ENCODE measurements at places on chromosomes 5 and 9. TPM values are rescaled to one million over a fixed set of nuclear protein-coding genes. Genes with fewer than 3 reads are reported as not detected.

Gene RANBP3L
- total RNA-seq = 1.7 TPM

- peak overlapping the region; percentile 92 for H3K4me3 ChIP-seq
- H3K27ac ChIP-seq = peak overlapping the region; percentile 92
- no peaks in the 10 kb centered on the region for H3K27me3 ChIP-seq
- no peak for DNase-seq
These were observed 1.6 kb downstream of the MGAT4B start for GRCh38 chr5:179805070-179805528.

DNA sequence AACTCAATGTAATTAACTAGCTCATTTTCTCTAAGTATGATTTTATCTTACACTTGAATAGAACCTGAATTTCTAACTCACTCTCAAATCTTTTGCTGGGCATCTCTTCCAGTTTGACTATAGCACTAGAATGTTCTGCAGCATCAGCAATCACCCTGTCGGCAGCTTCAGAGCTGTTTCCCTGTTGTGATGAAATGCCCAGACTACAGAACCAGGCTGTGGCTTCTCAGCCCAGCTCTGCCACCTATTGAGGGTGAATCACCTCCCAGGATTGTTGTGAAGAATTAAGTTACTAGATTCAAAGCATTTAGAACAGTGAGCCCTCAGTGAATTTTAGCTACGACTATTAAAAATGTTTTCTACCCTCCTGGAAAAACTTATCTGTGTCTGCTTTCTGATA lies 90.4 kb upstream of the ANKRD55 start:
- H3K4me3 ChIP-seq = no peak overlapping the region
- no peak for DNase-seq
- H3K27me3 ChIP-seq = no peaks in the 10 kb centered on the region
- no peaks in the 10 kb centered on the region for H3K4me1 ChIP-seq
- H3K36me3 ChIP-seq = no peaks in the 10 kb centered on the region

Gene EGR1
- 73.0 TPM for total RNA-seq

- no peak for DNase-seq
- no peaks in the 10 kb centered on the region for H3K36me3 ChIP-seq
- H3K4me1 ChIP-seq = no peaks in the 10 kb centered on the region
- H3K27ac ChIP-seq = no peak overlapping the region
- H3K4me3 ChIP-seq = no peak overlapping the region
These were observed 6.7 kb upstream of the MTMR12 start for GRCh38 chr5:32319392-32319791.

Gene SH3TC2
- total RNA-seq = 13.1 TPM

- no peak for DNase-seq
- no peak overlapping the region for H3K4me3 ChIP-seq
- H3K27ac ChIP-seq = no peak overlapping the region
- no peaks in the 10 kb centered on the region for H3K36me3 ChIP-seq
These were observed 673.0 kb downstream of the ELAVL2 start for GRCh38 chr9:23153058-23153457.

Gene FAXDC2
- total RNA-seq = 24.6 TPM

DNA sequence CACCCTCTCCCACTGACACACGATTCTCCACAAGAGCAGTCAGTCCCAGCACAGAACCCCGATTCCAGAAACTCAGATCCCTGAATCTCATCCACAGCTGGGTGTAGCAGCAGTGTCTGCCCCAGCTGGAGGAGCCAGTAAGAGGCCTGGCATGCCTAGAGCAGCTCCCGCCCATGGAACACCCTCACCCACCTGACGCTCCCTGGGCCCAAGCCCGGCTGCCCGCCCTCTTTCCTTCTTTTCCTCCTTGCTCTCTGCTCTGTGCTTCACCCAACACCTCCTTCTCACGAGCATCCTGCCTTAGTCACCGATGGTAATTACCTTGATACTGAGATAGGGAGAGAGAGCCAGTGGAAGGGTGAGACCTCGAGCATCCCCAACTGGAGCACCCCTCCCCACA lies 8.7 kb downstream of the PCDH1 start:
- H3K36me3 ChIP-seq = peaks cover 16% of the 10 kb centered on the region
- no peak overlapping the region for H3K27ac ChIP-seq
- H3K4me1 ChIP-seq = no peaks in the 10 kb centered on the region
- DNase-seq = no peak

Gene RPP25L
- total RNA-seq = 49.2 TPM

DNA sequence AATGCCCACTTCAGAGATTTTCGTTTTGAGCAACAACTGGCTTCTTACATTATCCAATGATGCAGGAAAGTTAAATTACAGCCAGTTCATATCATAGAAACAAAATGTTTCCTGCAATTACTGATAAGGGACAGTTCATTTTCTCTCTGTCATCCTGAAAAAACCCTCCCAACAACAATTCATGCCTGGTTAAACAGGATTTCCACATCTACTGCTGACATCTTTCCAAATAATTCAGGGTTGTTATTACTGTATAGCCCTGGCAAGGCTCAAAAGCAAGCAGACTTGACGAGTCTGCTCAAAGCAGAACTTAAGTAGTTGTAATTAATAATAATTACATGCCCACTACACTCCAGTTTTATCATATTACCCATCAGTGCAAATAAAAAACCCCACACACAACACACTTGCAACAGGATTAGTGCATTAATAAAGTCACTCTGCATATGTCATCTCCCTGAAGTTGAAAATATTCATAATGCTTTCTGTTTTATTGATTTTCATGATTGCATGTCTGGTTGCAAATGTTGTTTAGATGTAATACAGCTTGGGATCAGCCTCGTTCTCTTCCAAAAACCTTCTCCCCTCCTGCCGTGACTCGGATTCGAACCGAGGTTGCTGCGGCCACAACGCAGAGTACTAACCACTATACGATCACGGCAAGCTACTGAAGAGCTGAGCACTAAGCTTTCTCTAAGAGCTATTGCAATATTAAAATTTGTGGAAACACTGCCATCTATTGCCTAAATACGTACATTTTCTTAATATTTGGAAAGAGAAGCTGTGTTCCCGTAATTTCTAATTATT lies 119.6 kb upstream of the NFIB start:
- DNase-seq = no peak
- H3K36me3 ChIP-seq = no peaks in the 10 kb centered on the region
- H3K4me1 ChIP-seq = no peaks in the 10 kb centered on the region
- H3K27ac ChIP-seq = peak overlapping the region; percentile 27

Gene ALDOB
- total RNA-seq = 0.85 TPM

- H3K27ac ChIP-seq = no peak overlapping the region
- DNase-seq = no peak
- H3K27me3 ChIP-seq = no peaks in the 10 kb centered on the region
- no peak overlapping the region for H3K4me3 ChIP-seq
These were observed 123.3 kb downstream of the TLR4 start for GRCh38 chr9:117827456-117827855.

GRCh38 chr5:1172670-1173404 lies 28.6 kb upstream of the SLC6A19 start:
- DNase-seq = no peak
- H3K27me3 ChIP-seq = no peaks in the 10 kb centered on the region
- H3K4me3 ChIP-seq = no peak overlapping the region
- no peaks in the 10 kb centered on the region for H3K36me3 ChIP-seq
- no peak overlapping the region for H3K27ac ChIP-seq

DNA sequence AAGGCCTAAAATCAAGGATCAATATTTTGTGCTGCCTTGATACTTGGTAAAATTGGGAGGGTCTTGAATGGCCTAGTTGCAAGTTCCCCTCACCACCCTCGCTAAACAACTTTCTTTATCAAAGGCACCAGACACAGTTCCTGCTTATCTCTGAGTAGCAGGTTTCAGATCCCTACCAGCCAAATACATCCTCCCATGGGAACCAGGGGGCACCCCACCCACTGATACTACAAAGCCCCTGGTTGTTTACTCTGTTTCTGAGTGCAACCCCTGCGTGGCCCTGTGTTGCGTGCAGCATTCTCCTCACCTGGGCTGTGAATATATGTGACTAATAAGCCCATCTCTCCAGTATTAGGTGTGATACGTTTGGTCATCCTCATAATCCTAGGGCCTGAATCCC lies 314.9 kb downstream of the DRD1 start:
- no peak overlapping the region for H3K27ac ChIP-seq
- no peaks in the 10 kb centered on the region for H3K4me1 ChIP-seq
- no peak overlapping the region for H3K4me3 ChIP-seq
- DNase-seq = no peak

DNA sequence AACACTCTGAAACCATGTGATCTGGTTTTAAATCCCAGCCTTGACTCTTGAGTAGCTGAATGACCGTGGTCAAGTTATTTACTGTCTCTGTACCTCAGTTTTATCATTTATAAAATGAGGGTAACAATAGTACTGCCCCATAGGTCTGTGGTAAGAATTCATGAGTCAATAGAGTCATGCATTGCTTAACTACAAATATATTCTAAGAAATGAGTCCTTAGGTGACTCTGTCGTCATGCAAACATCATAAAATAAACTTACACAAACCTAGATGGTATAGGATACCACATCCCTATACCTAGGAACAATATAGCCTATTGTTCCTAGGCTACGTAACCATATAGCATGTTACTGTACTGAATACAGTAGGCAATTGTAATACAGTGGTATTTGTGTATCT lies 20.3 kb upstream of the ABCA1 start:
- H3K4me3 ChIP-seq = no peak overlapping the region
- no peak for DNase-seq

GRCh38 chr5:112637343-112637742 lies 100.3 kb upstream of the APC start:
- DNase-seq = no peak
- H3K27ac ChIP-seq = no peak overlapping the region
- H3K27me3 ChIP-seq = no peaks in the 10 kb centered on the region
- H3K4me3 ChIP-seq = no peak overlapping the region

Gene HTR4
- total RNA-seq = 7.9 TPM

Gene SLC45A2
- total RNA-seq = 0.82 TPM

DNA sequence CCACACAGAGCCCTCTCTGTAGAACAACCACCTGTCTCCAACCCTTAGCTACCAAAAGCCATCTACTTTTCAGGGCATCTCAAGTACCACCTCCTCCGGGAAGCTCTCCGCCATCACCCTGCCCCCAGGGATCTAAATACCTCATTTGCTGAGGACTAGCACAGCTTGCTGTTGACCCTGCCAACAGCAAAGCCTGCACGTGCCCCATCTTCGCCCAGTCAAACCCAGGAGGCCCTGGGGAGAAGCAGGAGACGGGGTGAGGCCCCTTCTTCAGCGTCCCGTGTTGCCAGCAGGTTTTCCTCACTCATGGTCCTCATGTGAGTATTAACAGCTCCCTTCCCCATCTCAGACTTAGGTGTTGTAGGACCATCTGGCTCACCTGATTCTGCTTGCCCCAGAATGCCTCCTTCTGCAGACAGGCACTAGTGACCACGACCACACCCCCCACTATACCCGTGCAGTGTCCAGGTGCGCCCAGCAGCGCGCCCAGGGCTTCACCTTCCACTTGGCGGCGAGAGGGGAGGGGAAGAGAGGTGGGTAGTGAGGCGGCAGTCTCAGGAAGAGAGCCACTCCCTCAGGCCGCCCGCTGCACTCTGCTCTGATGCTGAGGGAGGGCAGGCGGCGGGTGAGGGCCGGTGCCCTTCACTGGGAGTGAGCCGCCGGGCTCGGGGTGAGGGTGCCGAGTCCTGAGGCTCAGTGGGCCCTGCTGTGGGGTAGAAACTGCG lies 11.1 kb downstream of the VAV2 start:
- no peaks in the 10 kb centered on the region for H3K36me3 ChIP-seq
- DNase-seq = no peak
- H3K4me1 ChIP-seq = no peaks in the 10 kb centered on the region
- H3K27me3 ChIP-seq = no peaks in the 10 kb centered on the region
- H3K4me3 ChIP-seq = no peak overlapping the region
- H3K27ac ChIP-seq = no peak overlapping the region

GRCh38 chr9:99262949-99263418 lies 40.9 kb downstream of the SEC61B start:
- no peaks in the 10 kb centered on the region for H3K36me3 ChIP-seq
- H3K27me3 ChIP-seq = no peaks in the 10 kb centered on the region
- no peak overlapping the region for H3K27ac ChIP-seq

DNA sequence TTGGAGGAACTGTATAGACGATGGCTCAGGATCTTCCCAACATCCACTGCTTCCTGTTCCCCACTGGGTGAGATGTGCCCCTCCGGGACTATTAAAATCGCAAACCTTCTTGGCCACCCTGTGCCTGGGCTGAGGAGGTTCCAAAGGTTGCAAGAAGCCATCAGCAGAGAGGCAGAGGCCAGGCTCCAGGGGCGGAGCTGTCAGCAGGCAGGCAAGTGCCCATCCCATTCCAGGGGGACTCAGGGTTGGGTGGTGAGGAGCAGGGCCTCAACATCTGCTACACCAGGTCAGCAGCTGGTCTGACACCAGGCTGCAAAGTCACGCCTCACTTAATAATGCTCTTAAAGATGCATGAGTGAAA lies 2.2 kb downstream of the BTNL3 start:
- no peak overlapping the region for H3K4me3 ChIP-seq
- H3K27me3 ChIP-seq = no peaks in the 10 kb centered on the region
- H3K27ac ChIP-seq = no peak overlapping the region
- DNase-seq = no peak
- no peaks in the 10 kb centered on the region for H3K36me3 ChIP-seq
- H3K4me1 ChIP-seq = no peaks in the 10 kb centered on the region

Gene HRCT1
- total RNA-seq = 4.9 TPM

Gene POLE3
- 17.9 TPM for total RNA-seq

- H3K4me3 ChIP-seq = peak overlapping the region; percentile 85
- H3K27ac ChIP-seq = peak overlapping the region; percentile 93
- no peaks in the 10 kb centered on the region for H3K27me3 ChIP-seq
- H3K4me1 ChIP-seq = peaks cover 58% of the 10 kb centered on the region
- no peaks in the 10 kb centered on the region for H3K36me3 ChIP-seq
These were observed 974 bp downstream of the CCDC69 start for GRCh38 chr5:151222790-151223446.

- H3K27ac ChIP-seq = no peak overlapping the region
- H3K36me3 ChIP-seq = no peaks in the 10 kb centered on the region
- H3K27me3 ChIP-seq = no peaks in the 10 kb centered on the region
- DNase-seq = no peak
- no peaks in the 10 kb centered on the region for H3K4me1 ChIP-seq
- H3K4me3 ChIP-seq = no peak overlapping the region
These were observed 48.2 kb upstream of the JAK2 start for GRCh38 chr9:4936823-4937222.

Gene LHX3
- total RNA-seq = not detected

DNA sequence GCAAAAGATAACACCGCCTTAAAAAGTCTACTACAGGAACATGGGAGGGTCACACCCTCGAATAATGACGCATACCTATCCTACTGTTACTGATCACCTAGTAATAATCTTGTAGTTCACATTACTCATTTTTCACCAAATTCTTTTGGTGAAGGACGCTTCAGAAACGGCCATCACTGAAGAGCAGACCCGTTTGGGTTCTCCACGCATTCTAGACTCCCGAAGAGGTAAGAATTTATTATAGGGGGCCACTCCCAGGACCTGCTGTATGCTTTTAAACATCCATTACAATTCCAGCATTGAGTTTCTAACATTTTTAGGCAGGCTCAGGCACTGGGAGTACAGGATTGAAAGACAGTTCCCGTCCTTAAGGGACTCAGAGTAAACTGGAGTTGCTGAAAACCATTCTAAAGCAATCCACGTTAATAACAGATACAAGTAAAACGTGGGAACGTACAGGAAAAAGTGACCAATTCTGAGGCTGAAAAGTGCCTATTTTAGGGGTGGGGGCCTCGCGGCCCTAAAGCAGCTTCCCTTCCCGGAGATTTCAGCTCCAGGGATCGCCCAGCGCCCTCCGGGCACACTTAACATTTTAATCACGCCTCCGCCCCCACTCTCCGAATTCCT lies at the start of gene FER:
Gene FER (plus strand): TSS at position 124 of the 627 bp plus-strand sequence. CDS start 50,286 bp downstream, outside the sequence.
- H3K36me3 ChIP-seq = no peaks in the 10 kb centered on the region
- peak within 1 kb of the TSS; percentile 95 for H3K4me3 ChIP-seq
- peaks cover 18% of the 10 kb centered on the region for H3K4me1 ChIP-seq
- no peaks in the 10 kb centered on the region for H3K27me3 ChIP-seq

All from right atrium auricular region (tissue), 2 donors.